ENCODE measurements at places on chromosomes 11 and 22. TPM values are rescaled to one million over a fixed set of nuclear protein-coding genes. Genes with fewer than 3 reads are reported as not detected.

The OR56A1 gene
- not detected for total RNA-seq

The TENM4 gene
- 35.3 TPM for total RNA-seq

The MTA2 gene
- 101 TPM for total RNA-seq

The INS gene
- total RNA-seq, result not detected

The OR2D2 gene
- 0.32 TPM for total RNA-seq

The TRIM48 gene
- total RNA-seq, result not detected

The LRRC74B gene
- not detected for total RNA-seq

The CDC42EP1 gene
- total RNA-seq, result 58.1 TPM

The ENTHD1 gene
- not detected for total RNA-seq

The RASSF10 gene
- 0.26 TPM for total RNA-seq

The ACO2 gene
- total RNA-seq, result 62.6 TPM

The CHEK2 gene
- total RNA-seq, result 15.7 TPM

The CLCF1 gene
- total RNA-seq, result 10.0 TPM

The MIAT gene
- 0.39 TPM for total RNA-seq

The MS4A7 gene
- total RNA-seq, result not detected

The SVIP gene
- 3.0 TPM for total RNA-seq

The OR6A2 gene
- total RNA-seq, result not detected

The PATE4 gene
- total RNA-seq, result not detected

The EHF gene
- total RNA-seq, result 0.64 TPM

The DEUP1 gene
- not detected for total RNA-seq

The MCM5 gene
- 67.6 TPM for total RNA-seq

The OR2D3 gene
- total RNA-seq, result not detected

The LINC01488 gene
- total RNA-seq, result not detected

Measured in epithelial cell of alveolus of lung (primary cell).